ENCODE measurements at places on chromosomes 5 and 9.

- no peak for DNase-seq
Observed at GRCh38 chr5:33223563-33224284, 217.0 kb upstream of the TARS1 start.

DNA sequence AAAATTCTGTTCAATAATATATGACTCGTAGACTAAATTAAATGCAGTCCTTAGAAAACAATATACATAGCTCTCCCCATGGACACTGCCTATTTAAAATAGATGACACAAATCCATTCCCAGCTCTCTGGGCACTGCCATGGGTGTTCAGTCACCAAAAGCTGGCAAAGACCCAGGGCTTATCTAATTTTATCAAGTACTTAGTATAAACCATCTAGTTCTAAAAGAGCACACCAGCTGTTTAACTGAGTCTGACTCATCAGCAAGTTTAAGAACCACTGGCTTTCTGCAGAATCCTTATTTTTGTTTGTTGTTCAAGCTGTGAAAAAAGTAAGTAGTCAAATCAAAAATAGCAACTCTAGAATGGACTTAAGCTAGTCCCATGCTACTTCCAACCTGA, 107.6 kb downstream of the PLPP1 start:
- peak; percentile 50 for DNase-seq

GRCh38 chr5:79229357-79230174, 6.4 kb upstream of the JMY start:
- DNase-seq = peak; percentile 26

- DNase-seq = no peak
Observed at GRCh38 chr5:2212481-2212880, 329.8 kb upstream of the IRX4 start.

DNA sequence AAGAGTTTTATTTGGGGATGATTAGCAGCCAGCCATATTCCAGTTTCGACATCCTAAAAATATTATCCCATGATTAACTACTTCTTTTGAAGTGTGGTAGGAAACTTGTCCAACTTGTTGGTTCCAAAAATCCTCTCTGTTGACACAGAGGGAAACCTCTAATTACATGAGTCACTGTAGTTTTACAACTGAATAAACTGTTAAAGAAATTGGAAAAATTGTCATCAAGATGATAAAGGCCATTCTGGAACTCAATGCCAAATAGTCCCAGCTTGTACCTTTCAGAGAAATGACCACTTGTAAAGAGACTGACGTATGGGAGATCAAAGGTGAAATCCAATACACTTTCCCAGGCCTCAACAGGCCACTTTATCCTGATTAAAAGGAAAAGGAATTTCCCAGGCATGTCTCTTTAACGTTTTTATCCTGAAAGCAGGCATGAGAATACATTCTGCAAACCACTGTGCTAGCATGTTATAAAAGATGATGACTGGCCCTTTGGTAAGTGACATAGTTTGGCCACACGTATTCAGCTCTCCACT, 261.6 kb downstream of the GLIS3 start:
- DNase-seq = no peak
